Daoy (cell line): ENCODE measurements at places on chromosomes 1 and 21.

DNA sequence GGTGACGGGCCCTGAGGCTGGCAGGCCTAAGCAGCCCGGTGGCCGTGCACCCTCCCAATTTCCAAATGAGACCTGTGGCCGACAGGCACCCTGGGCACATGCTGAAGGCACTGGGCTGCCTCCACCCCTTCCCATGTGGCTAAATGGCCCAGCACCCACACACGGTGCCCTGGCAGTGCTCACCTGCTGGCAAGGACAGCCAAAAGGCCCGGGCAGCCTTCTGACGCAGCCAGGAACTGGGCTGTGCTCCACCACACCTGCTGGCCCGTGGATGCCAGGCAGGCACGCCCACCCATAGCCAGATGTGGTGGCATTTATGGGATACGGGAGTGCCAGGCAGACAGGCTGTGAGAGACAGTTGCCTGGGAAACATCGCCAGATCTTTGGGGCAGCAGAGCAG lies 4.0 kb upstream of the FAAP20 start:
- DNase-seq, result no peak

- DNase-seq, result no peak
Observed at GRCh38 chr1:26335774-26336476, 18.0 kb downstream of the CRYBG2 start.

GRCh38 chr1:154943649-154944400 lies 7.3 kb upstream of the PMVK start:
- DNase-seq, result peak; percentile 53

DNA sequence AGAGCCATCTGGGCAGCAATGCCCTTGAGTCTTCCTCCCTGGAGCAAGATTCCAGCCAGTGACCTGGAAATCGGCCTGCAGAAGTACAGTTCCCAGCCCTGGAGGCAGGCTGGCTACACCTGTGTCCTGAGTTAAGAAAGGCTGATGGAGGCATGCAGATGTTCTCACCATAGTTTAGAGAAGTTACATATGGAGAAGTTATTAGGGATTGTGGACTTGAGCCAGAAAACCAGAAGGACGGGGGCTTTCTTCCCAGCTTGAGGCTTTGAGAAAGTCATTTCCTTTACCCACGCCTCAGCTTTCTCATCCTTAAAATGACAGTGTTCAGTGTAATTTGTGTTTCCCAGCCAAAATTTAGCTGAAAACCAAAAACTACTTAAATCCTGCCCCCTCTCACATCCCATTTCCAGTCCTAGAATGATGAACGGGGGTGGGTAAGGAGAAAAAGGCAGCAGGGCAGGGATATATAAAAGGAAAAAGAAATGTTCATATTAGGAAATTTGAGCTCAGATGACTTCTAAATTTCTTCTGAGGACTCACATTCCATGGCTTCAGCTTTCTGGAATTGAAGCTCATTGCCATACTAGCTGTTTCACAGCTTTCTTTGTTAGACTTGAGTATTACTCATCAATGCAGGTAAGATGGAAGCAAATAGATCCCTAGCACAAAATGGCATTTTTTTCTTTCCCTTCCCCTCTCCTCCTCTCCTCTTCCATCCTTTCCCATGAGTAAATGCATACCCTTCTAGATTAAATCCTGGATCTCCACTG lies 14.4 kb upstream of the C8B start:
- DNase-seq, result no peak

- no peak for DNase-seq
Observed at GRCh38 chr1:168553680-168554553, 10.1 kb upstream of the XCL2 start.

DNA sequence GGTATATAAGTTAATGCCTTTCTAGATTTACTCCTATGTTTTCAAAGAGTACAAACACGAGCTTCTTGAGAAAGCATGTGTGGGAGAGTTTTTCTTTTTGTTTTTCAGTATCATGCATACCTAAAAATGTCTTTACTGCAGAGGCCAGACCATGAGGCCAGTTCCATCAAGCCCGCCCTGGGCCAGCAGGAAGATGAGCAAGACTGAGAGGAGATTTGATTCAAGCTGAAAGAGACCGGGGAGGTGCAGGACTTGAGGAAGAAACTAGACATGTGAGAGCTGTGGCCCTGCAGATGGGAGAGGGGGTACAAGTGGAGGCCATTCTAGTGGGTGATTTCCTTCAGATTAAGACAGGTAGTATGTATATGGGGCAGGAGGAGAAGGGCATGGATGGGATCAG lies 33.4 kb upstream of the NTPCR start:
- DNase-seq, result no peak

DNA sequence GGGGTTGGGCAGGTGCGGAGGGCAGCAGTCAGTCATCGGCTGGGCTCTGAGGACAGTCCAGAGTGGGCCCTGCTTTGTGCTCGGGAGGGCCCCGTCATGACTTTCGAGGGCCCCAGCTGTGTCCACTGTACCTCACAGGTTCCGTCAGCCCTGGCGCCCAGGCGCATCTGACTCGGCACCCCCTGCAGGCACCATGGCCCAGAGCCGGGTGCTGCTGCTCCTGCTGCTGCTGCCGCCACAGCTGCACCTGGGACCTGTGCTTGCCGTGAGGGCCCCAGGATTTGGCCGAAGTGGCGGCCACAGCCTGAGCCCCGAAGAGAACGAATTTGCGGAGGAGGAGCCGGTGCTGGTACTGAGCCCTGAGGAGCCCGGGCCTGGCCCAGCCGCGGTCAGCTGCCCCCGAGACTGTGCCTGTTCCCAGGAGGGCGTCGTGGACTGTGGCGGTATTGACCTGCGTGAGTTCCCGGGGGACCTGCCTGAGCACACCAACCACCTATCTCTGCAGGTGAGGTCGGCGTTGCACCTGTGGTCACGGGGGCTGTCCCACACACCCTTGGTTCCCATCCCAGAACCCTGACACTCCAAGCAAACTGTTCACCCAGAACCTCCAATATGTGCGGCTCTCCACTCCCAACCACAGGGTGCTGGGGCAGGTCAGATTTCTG lies 7.8 kb downstream of the PODN start:
- no peak for DNase-seq

DNA sequence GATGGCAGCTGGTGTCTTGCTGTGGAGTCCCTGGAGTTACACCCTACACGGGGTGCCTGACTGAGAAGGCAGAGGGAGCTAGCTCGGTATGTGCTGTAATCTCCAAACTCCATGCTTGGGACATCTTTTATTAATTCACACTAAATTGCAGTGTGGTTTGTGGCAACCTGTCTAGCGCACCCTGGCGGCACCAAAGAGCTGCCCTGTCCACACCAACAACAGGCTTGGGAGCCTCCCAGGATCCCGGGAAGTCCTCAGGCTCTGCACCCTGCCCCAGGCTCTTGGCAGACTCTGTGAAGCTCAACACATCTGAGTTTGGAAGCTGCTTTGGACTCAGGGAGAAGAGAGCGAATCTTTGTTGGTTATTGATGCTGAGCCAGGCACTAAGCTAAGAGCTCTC lies 138.9 kb downstream of the IGSF21 start:
- DNase-seq, result peak; percentile 8

- DNase-seq, result peak; percentile 33
Observed at GRCh38 chr21:38639571-38640354, 141.5 kb upstream of the ERG start.

GRCh38 chr1:212457740-212458338 lies 25.1 kb downstream of the NENF start:
- peak; percentile 50 for DNase-seq

DNA sequence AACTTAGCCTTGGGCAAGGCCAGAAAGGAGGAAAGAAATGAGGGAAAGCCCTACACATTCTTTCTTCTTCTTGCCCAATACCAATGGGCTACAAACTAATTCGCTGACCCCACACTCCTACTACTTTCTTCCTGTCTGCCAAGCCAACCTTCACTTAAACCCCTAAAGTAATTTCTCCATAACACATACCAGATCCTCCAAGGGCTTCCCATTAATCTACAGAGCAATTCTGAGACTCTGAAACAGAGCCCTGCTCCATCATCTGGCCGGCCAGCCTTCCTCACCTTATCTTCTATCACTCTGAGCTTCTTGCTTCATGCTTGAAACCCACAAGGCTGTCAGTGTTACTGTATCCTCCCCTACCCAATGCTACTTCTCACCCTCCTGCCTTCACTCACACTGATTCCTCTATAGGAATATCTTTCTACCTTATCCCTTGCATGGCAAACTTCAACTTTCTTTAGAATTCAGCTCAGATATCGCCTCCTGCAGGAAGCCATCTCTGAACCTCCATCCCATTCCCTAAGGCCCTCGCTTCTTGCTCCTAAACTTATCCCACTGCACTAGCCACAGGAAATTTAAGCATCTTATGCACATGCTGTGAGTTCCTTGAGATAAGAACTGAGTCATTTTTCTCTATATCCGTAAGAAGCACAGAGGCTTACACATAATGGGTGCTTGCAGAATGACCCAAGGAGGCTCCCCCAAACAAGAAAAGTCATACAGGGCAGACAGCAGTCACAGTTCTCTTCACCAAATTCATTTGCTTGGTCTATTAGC lies 81.9 kb downstream of the JAK1 start:
- no peak for DNase-seq

DNA sequence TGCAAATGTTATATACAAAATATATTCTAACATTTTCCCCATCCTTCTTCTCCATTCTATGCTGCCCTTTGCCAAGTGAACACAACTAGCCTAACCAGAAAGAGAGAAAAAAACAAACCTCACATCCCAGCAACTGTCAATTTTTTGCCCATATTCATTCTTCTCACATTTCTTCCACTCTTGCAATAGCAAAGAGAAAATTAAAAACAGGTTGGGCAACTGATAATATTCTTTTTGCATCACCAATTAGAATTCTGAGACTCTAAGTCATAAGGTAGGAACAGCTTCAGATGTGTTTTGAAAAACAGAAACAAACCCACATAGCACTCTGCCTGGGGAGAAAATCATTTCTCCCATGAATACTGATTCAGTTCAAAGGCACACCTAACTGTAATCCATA lies 25.2 kb upstream of the EXO1 start:
- DNase-seq, result no peak

GRCh38 chr1:29669158-29669871 lies 433.0 kb downstream of the PTPRU start:
- DNase-seq, result no peak

DNA sequence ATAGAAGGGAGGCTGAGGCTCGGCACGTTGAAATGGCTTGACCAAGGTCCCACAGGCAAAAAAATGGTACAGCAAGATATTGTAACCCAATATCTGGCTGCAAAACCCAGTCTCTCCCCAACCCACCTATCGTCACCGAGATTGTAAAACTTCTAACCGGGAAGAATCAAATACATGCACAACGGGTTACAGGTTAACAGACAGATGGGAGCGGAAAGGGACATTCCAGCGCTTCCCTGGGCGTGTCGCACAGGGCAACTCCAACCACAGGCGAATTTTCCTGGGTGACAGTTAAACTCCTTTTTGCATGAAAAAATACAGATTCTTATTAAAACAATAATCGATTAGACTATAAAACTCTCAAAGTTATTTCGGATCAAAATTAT lies 31.8 kb upstream of the JUN start:
- peak; percentile 61 for DNase-seq

DNA sequence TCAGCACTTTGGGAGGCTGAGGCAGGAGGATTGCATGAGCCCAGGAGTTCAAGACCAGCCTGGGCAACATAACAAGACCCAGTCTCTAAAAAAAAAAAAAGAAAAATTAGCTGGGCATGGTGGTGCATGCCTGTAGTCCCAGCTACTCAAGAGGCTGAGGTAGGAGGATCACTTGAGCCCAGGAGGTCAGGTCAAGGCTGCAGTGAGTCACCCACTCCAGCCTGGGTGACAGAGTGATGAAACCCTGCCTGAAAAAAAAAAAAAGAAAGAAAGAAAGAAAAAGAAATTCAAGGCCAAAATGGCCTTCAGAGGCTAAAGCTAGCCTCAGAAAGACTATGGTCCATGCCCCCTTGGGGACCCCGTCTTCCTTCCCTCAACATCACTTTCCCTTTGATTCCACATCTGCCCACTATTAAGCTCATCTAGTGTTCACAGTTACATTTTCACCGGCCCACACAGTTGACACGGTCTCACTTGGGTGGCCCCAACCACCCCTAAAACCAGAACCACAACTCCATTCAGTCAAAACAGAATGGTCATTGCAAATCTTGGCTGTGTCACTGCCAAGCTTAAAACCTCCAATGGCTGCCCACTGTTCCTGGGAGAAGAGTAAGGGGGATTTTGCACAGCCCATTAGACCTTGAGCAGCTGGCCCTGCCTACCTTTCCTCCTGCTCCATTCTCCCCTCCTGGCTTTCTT lies 2.1 kb upstream of the CAPN8 start:
- peak; percentile 25 for DNase-seq

GRCh38 chr21:37341254-37341960 lies 25.2 kb upstream of the DYRK1A start:
- peak; percentile 36 for DNase-seq

GRCh38 chr1:177937931-177938330 lies 31.9 kb downstream of the SEC16B start:
- DNase-seq, result peak; percentile 29

- no peak for DNase-seq
Observed at GRCh38 chr1:209633335-209633997, 18.8 kb downstream of the LAMB3 start.

DNA sequence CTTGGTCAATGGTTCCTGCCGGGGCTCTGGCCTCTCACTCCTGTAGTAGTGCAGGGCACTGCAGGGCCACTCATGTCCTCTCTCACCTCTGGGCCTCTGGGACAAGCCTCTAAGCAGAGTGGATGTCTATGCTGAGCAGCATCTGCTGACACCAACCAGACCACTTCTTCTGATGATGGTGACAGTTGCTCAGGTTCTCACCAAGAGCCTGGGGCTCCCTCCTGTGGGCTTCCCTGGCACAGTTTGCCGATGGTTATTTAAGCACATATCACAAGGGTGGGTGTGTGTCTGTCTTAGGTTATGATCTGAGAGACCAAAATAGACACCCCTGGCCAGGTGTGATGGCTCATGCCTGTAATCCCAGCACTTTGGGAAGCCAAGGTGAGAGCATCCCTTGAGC lies 17.4 kb upstream of the GPR137B start:
- DNase-seq, result no peak

DNA sequence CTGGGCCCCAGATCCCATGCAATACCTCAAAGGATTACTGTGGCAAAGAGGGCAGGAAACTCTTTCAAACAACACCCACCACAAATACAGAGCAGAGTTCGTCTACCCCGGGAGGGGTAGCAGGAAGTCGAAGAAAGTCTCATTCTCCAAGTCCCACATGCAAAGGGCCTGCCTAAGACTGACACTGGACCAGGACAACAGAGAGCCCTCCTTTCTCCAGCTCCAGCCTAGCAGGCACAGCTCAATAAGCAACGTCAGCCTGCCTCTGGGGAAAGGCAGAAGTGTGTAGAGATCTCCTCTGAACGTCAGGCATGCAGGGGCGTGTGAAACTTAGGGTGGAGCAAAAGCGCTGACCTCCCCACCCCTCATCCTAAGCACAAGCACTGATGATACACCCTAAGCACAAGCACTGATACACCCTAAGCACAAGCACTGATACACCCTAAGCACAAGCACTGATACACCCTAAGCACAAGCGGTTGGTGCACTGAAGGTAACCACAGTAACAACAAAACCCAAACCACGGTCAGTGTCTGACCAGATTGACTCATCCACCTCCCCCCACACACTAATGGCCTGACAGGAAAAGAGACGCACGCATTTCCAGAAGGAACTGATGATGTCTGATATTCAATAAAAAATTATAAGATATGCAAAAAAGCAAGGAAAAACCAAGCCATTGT lies 1.3 kb downstream of the KRTAP12-3 start:
- DNase-seq, result peak; percentile 65
